Glutamatergic neuron (in vitro differentiated cells): ENCODE measurements at places on chromosomes 2 and 18.

GRCh38 chr18:79942786-79943607 lies 8.5 kb downstream of the SLC66A2 start:
- DNase-seq, result no peak

DNA sequence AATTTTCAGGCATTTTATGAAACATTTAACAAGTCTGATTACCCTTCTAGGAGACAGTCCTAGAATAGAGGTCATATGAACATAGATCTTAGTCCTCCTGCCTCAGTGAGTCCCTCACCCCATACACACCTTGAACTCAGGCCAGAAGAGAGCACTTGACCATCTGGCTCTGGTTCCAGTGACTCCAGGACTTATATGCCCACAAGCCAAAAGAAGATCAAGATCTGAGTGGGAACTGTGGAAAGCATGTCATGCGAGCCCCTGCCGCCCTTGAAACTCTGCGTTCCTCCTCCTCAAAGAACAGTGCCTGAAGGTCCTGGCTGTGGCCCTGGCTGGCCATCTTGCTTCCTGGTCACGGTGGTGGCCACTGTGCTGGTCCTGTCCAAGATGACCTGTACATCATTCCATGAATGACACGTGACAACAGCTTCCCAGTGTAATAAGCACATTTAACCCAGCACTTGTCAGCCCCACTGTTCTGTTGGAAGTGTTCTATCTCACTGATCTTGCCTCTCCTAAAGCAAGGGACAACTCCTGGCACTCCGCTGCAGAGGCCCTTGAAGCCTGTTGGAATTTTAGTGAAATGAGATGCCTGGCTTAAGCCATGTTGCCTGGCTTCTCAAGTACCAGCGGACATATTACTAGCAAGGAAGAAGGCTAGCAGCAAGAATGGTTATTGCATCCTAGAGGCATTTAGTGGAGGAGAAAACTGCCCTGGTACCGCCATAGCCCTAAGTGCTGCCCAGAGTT lies 17.6 kb downstream of the TTC32 start:
- no peak for DNase-seq

DNA sequence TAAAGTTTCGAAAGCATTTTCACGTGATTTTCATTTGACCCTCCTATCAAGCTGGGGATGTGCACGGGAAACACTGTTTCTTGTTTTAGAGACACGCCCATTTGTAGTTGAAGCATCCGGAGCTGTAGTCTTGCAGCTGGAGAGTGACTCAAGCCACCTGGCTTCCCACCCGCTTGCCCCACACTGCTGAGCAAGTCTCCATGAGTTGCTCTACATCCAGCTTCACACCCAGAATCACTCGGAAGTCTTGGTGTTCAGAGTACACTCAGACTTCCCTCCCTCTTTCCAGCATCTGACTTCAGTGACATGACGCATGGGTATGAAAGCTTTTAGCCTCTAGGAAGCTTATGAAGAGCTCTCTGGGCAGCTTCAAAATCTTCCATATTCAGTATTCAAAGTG lies 262.4 kb downstream of the NBAS start:
- DNase-seq, result no peak

DNA sequence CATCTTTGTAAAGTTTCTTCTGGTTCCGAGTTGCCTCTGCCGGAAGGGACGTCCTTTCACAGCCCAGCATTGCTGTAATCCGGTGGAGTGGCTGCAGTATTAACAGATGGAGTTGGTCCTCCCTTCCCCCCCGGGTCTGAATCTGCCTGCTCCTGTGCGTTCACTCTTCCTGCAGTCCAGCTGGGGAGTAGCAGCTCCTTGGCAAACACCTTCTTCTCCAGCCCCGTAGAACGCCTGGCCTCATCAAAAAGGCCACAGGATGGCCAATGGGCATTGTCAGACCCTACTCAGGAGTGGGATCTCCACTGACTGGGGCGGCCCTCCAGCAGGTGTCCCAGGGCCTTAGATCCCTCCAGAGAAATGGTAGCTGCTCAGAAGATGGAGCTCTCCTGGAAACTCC lies 234.0 kb downstream of the FAM210A start:
- DNase-seq, result no peak

DNA sequence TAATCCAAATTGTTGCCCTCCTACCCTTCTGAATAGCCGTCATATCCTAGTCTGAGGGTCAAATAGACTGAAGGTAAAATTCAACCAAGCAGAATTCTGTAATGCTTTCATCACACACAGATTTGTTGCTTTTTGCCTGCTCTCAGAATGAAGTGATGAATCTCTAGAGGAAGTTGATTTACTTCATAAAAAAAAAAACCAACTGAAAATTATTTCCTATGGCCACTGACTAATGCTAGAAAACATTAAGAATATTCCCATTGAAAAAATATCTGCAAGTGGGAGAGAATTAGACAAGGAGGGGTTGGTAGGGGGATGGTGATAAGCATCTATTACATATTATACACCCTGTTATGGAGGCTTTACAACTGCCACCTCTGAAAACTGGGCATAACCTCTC lies 2.3 kb upstream of the IL1RL2 start:
- DNase-seq, result no peak

GRCh38 chr2:88950010-88950409 lies 258.5 kb downstream of the RPIA start:
- DNase-seq, result no peak

GRCh38 chr2:191514613-191515012 lies 163.3 kb upstream of the NABP1 start:
- no peak for DNase-seq

- DNase-seq, result peak; percentile 52
These were observed 18.8 kb upstream of the HAAO start for GRCh38 chr2:42810971-42811811.
